Hematopoietic multipotent progenitor cell treated with erythropoietin and hydrocortisone succinate and interleukin-3 and kit ligand, for 4 days (in vitro differentiated cells): ENCODE measurements at places on chromosomes 7 and 10.

- DNase-seq, result no peak
These were observed 119.4 kb downstream of the ZFAND4 start for GRCh38 chr10:45553155-45553554.

DNA sequence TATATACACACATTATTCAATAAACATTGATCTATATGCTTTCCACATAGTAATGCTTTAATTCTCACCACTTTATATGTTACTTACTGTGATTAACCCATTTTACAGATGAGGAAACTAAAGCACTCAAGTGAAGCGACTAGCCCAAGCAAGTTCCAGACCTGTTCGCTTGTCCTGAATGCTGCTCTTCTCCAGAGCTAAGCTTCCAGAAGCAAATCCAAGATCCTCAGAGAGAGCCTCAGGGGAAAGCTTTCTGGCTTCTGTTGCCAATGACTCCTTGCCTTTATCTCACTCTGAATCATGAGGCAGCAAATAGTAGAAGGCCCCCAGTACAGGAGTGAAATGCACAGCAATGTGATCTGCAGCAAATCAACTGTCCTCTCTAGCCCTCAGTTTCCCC is 32.2 kb downstream of the XPNPEP1 start:
- no peak for DNase-seq

- DNase-seq, result no peak
These were observed 74.9 kb downstream of the MGMT start for GRCh38 chr10:129541748-129542487.

DNA sequence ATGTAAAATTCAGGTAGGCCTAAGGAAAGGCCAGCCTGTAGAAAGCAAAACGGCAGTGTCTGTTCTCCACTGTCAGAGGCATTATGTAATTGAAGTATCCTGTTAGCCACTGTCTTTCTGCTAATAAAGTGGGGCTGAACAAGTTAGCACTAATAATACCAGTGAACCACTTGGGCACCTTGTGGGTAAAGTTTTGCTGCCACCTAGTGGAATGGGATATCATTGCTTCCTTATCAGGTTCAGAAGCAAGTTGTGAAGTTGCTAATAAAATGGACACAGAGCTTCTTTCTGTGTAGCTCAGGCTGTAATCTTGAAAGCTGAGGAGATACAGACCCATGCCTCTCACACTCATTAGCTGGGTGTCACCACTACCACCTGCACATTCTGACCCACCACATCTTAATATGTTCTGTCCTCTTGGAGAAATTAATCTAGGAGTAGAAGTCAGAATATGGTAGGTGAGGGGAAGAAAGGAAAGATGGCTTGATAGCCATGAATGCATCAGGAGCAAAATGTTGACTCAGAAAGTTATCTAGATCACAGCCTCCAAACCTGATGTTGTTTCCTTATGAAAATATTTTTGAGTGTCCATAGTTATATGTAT is 175.1 kb downstream of the SEPTIN7 start:
- DNase-seq, result peak; percentile 92

GRCh38 chr7:144529269-144529926 is 125.9 kb upstream of the NOBOX start:
- no peak for DNase-seq

DNA sequence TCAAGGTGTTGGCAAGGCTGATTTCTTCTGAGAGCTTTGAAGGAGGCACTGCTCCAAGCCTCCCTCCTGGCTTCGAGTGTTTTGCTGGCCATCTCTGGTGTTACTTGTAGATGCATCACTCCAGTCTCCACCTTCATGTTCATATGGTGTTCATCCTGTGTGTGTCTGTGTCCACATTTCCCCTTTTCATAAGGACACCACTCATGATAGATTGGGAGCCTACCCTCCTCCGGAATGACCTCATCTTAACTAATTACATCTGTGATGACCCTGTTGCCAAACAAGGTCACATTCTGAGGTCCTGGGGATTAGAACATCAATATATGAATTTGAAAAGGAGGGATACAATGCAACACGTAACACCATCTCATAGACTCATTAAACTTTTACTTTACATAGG is 119.0 kb downstream of the CREB5 start:
- no peak for DNase-seq

DNA sequence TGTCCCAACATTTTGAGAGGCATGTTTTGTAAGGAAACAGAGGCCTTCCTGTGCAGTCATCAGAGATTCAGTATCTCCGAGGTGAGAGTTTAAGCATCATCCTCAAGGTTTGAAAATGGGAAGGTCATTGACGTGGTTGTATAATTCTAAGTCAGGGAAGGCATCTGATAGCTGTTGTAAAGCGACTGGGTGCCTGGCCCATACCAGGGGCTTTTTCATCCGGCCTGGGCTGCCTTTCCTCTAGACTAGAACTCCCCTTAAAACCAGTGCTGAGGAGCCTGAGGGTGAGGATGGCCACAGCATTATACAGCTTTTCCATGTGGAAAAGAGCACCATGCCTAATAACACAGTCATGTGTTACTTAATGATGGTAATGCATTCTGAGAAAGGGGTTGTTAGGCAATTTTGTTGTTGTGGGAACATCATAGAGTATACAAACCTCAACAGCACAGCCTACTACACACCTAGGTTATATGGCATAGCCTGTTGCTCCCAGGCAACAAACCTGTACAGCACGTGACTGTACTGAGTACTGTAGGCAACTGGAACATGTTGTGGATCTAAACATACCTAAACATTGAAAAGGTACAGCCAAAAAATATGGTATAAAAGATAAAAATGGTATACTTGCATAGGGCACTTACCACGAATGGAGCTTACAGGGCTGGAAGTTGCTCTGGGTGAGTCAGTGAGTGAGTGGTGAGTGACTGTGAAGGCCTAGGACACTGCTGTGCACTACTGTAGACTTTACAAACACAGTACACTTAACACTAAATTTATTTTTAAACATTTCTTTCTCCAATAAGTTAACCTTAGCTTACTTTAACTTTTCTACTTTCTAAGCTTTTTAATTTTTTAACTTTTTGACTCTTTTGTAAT is 13.5 kb upstream of the CACUL1 start:
- DNase-seq, result no peak

- DNase-seq, result no peak
These were observed 160.7 kb downstream of the TMEM178B start for GRCh38 chr7:141234335-141235105.

GRCh38 chr7:19464751-19465150 is 244.1 kb downstream of the POLR1F start:
- DNase-seq, result no peak

- no peak for DNase-seq
These were observed 203.5 kb downstream of the CHCHD3 start for GRCh38 chr7:132878204-132878919.
